ENCODE measurements at places on chromosomes 2 and 18.

- no peak for DNase-seq
Measured at GRCh38 chr18:59303656-59304195, 14.7 kb downstream of the CPLX4 start.

- DNase-seq, result no peak
Measured at GRCh38 chr2:60125611-60126426, 427.6 kb downstream of the BCL11A start.

DNA sequence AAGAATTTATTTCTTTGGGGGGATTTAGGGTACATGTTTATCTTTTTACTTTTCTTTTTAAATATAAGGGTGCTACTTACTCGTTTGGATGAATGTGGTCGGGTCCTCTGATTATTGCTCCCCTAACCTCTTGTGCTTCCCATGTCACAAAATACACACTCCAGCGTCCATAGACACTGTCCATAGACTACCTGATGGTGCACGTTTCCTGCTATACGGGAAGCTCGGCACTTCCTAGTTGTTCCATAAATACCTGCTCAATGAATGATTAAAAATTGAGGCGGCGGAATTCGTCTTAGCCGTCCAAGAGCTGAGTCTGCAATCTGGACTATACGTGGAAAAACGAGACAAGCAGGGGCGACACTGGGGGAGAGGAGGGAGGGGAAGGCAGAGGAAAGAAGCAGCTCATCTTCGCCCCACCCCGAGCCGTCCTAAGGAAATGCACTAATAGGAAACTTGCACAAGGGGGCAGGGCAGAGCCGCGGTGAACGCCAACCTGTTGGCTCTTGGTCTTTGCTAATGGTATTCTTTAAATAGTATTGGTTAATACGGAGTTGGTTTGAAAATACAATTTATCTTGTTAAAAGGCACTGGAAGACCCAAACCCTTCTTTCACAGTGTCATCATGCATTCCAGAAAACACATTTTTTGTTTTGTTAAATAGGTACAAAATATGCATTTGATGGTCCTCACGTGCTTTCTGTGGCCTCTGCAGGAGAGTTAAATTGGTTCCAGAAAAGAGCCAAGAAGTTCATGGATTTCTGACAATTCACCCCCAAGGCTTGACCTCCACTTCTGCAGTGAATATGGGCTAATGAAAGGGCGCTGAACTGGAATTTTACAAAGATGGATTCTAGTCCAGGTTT lies 73.0 kb upstream of the KCTD1 start:
- peak; percentile 43 for DNase-seq

GRCh38 chr2:22485486-22485885 lies 899.5 kb upstream of the KLHL29 start:
- no peak for DNase-seq

- no peak for DNase-seq
Measured at GRCh38 chr2:142819411-142819810, 58.1 kb upstream of the KYNU start.

DNA sequence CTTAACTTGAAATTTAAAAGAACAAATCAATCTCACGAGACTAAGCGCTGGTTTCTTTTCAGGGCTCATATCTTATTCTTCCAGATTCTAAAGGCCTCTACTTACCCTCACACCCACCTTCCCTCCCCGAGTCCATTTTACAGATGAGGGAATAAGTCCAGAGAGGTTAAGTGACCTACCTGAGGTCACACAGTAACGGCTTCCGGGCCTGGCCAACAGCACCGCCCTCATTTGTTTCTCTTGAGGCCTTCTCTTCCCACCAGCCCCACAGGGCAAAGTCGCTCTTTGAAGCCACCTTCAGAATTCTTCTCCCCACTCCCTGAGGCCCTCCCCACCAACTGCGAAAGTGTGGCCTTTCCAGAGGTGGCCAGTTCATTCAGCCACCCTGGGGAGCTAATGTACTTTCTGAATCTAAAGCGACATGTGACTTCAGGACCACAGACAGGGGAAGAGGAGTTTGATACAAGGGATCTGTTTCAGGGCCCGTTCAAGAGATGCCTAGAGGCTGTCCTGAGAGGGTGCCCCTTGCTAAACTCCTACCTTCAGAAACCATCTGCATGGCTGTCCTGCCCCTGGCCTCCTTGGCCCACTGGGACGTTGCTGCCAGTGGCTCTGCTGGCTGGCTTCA lies 275.3 kb downstream of the HAUS1 start:
- no peak for DNase-seq

- DNase-seq, result no peak
Measured at GRCh38 chr2:40251137-40251536, 200.8 kb downstream of the SLC8A1 start.

DNA sequence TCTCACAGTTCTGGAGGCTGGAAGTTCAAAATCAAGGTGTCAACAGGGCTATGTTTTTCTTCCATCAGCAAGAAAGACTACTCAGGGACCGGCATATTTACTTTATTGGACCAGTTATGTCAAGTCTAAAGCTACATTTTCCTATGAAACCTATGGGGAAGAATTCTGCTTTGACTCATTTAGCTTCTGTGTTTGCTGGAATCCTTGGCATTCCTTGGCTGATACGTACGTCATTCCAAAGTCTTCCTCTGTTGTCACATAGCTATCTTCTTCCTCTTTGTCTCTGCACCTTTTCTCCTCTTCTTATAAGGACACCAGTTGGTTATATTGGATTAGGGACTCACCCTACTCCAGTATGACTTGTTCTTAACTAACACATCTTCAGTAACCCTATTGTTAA lies 137.4 kb upstream of the FBXO11 start:
- DNase-seq, result no peak

DNA sequence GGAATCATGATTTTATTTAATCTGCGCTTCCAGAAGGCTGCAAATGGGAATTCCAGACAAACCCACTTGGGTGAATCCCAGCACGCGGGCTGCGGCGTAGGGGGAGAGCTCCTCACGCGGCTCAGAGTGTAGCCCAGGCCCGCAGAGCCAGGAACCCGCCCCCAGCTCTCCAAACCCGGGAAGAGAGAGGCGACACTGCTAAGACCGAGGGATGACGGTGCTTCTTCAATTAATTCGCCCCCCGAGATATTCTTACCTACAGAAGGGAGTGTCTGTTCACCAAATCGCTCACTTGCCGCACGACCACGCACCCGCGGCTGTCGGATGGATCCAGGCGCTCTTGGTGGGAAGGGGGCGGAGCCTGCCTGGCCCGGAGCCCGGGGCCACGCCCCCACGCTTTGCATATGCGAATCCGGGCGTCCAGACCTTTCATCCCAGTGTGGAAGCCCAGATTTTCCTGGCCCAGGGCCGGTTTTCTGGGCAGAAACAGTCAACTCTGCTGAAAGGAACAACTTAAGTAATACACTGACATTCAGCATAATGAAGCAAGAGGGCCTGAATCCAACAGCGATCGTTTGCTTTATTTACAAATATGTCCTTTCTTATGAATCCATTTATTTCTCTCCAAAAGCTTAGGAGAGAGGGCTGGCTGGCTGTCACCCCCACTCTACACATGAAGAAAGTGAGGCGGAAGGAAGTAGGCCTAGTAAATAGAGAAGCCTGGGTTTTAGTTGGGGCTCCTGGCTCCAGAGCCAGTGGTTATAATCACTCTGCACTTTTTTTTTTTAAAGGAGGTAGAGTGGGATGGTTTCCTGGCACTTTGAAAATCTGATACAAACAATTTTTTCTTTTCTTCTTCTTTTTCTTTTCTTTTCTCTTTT lies at the start of gene SLC19A3:
Gene SLC19A3, minus strand, starts transcription at position 342 of the 881 bp plus-strand sequence. CDS start 15,710 bp downstream, outside the sequence.
- DNase-seq, result no peak

DNA sequence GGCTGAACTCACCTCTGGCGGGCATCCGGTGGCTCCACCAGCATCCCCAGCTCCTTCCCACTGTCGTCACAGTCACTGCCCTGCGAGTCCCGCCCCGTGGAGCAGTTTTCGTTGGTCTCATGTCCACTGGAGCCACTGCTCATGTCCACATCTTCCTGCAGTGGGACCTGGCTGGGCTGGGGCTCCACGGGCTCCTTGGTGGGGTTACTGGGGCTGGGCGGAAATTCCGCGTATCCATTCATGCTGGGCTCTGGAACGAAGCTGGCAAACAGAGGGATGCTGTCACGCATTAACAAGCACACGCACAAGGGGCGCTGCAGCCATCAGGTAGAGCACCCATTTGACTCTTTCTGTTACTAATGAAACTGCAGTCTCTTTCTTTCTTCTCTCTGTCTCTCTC lies 10.7 kb downstream of the PER2 start:
- no peak for DNase-seq

- DNase-seq, result no peak
Measured at GRCh38 chr18:61941948-61942471, 49.2 kb upstream of the RNF152 start.

DNA sequence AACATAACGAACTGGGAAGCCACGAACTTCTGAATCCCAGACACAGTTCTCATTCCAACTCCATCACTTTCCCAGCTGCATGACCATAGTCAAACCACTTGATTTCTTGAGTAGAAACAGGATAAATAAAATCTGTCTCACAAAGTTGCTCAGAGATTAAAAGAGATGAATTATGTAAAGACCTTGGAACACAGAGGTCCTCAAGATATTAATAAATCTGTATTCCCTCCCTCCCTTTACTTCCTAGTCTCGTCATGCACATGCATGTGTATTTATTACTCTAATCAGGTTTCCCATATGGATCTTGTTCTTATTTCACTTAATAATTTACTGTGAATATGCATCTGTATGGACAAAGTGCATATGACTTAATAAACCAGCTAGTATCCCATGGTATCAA lies 21.1 kb upstream of the CSRNP3 start:
- DNase-seq, result no peak

DNA sequence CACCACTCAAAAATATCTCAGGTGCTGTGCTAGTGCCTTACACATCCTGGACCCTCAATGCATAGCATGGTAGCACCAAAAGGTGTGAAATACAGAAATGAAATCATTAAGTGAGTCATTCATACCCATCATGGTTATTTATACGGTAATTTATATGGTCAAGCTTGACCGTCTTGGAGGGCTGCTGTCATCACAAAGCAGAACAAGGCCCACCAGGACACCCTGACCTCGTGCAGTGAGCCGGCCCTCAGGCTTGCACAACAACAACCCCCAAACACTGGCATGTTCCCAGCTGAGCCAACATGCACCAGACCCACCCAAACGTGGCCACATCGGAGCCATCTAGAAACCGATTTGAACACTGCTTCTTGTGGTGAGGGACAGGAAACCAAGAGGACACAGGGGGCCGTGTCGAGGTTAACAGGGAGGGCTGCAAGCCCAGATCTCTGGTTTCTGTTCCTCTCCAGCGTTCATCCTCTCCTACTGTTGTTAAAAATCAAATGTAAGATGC lies 378.5 kb upstream of the ID2 start:
- DNase-seq, result peak; percentile 44

GRCh38 chr2:24950102-24950501 lies 21.7 kb downstream of the DNAJC27 start:
- no peak for DNase-seq

GRCh38 chr2:128370468-128371247 lies 52.0 kb upstream of the HS6ST1 start:
- DNase-seq, result no peak

DNA sequence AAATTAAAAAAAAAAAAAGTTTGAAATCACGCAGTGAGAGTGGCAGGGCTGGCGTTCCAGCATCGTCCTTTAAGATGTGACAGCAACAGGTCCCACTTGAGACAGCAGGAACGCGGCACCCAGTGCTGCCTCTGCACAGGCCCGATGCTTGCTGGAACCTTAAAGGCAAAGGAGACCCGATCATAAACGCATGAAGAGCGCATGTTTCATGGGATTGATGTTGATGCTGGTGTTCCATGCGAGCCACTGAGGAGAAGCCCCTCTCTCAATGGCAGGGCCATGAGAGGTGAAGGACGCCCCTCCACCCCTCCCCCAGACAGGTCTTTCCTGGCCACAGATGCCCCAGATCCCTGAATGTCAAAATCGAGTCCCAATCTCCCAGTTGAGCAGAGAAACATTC lies 17.9 kb upstream of the ALPI start:
- DNase-seq, result no peak

GRCh38 chr2:230990899-230991150 lies 5.1 kb upstream of the SPATA3 start:
- DNase-seq, result no peak

- DNase-seq, result no peak
Measured at GRCh38 chr2:33482518-33482917, 6.1 kb downstream of the RASGRP3 start.

GRCh38 chr2:228681979-228682378 lies 500.5 kb upstream of the SPHKAP start:
- no peak for DNase-seq
